ENCODE measurements at places on chromosomes 5 and 9.

GRCh38 chr9:4106760-4107143 is 193.1 kb downstream of the GLIS3 start:
- DNase-seq, result no peak

DNA sequence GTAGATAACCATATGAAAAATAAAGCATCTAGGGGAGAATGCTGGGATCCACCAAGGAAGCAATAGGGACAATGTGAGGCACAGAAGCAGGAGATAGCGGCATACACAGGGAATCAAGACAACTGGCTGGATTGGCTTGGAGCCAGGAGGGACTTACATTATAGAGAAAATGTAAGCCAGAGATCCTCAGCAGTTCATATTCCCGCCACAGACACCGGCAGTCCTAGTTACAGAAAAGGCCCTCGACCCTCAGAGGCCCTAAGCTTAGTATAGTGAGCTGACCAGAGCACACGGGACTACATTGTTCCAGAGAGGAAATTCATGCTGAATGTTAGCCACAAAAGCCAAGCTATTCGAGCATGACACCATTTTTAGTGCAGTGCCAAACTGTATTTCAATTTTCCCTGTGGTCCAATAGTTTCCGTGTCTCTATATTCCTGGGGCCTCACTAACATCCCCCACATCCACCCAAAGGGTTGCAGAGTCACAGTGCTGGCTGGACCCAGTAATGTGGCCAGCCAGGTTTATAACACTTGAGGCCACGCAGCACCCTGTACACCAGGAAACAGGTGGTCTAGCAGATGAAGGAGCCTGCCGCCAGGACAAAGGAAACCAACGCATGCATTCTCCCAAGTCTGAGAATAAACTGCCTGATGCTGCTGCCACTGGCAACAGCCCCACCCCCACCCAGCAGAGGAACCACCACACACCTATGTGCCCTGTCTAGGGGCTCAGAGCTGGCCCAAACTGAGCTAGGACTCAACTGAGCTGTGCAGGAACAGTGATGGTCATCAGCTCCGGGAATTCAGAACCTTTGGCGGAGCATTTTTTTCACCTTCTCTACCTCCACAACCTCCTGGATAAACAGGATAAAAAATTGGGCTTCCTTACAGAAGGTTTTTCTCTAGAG is 693.2 kb upstream of the CHD1 start:
- DNase-seq, result no peak

DNA sequence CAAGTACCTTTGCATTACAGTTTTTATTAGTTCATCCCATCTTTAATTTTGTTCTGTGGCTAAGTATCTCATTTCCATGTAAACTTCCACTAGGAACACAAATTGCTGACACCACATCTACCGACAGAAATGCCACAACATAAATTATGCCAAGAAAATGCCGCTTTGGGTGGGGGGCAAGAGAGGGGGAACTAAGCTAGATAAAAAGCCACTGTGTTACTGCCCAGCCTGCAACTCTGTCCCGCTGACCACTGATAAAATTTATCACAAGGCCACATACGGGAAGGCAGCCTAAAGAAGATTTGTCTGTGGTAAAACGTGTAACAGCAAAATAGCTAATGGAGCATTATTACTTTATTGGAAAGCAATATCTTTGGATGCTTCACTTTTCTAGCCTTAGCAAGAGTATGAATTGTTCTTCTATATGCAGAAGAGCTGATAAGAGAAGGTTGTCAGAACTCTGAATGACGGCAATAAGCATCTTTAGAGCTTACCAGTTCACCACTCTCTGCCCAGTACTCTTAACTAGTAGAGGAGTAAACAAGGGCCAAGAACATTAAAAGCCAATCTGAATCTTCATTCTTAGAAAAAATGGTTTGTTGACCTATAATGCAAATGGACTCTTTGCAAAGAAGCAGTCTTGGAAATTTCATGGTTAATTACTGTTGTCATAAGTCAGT is 172.2 kb upstream of the MEF2C start:
- no peak for DNase-seq

DNA sequence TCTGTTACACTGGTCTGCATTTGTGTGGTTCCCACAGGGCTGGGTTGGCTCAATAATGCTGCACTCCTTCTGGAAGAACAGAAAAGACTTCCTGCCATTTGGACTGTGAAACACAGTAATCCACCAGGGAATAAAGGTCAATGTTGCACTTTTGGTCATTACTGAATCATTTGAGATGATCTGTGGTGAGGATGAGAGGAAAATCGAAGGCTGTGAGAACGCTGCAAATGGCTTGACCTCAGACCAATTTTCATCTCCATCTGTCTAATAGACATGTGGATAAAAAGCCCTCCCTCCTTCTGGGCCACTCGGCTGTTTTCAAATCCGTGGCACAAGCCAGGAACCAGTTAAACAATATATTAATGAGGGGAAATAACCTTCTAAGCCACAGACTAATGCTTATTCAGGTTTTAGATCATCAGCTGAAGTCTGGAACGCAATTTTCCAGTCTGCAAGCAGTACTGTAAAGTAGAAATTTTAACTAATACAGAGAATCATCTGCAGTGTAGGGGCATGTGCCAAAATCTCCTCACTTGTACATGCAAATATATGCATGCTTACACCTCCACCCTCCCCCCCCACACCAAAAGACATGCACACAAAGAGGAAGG is 20.2 kb downstream of the TLE1 start:
- no peak for DNase-seq

- no peak for DNase-seq
These were observed 33.7 kb downstream of the SNX24 start for GRCh38 chr5:122879076-122879475.

DNA sequence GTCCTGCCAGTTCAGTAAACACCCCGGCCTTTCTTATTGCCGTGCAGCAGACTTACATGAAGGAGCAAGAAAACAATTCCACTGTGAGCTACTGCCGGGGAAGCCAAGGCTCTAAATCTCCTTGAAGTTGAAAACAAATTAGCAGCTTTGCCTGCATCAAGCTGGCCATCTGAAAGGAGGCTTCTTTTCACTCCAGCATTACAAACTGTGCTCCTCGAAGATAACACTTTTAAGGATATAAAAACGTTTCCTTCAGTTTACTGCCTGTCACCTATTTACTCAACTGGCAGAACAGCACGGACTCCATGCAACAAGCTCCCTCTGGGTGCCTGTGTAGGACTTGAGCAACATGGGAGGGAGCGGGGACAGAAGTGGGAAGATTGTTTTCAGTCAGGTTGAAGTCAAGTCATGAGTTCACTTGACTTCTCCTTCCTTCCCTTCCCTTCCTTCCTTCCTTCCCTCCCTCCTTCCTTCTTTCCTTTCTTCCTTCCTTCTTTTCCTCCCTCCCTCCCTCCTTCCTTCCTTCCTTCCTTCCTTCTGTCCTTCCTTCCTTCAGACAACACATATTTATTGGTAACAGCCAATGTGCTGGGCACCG is 67.4 kb downstream of the ZNF608 start:
- no peak for DNase-seq

DNA sequence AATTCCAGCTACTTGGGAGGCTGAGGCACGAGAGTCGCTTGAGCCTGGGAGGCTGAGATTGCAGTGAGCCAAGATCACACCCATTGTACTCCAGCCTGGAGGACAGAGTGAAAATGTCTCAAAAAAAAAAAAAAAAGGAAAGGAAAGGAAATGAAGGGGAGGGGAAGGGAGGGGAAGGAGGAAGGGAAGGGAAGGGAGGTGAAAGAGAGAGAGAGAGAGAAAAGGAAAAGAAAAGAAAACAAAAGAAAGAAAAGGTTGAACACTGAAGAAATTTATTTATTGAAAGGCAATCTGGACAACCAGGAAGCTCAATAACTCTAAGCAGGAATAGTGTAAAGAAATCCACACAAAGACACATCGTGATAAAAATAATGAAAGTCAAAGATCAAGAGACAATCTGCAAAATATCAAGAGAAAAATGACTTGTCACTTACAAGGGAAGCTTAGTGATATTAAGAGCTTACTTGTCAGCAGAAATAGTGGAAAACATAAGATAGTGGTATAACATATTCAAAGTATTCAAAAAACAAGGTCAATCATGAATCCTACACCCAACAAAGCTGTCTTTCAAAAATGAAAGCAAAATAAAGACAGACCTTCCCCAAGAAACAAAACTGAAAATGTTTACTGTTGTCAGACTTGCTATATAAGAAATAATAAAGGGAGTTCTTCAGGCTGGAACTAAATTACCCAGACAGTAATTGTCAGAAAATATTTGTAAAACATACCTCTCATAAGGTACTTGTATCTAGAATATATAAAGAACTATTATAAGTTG is 10.9 kb upstream of the RIMOC1 start:
- no peak for DNase-seq

GRCh38 chr9:38183994-38184568 is 115.1 kb upstream of the SHB start:
- DNase-seq, result no peak

DNA sequence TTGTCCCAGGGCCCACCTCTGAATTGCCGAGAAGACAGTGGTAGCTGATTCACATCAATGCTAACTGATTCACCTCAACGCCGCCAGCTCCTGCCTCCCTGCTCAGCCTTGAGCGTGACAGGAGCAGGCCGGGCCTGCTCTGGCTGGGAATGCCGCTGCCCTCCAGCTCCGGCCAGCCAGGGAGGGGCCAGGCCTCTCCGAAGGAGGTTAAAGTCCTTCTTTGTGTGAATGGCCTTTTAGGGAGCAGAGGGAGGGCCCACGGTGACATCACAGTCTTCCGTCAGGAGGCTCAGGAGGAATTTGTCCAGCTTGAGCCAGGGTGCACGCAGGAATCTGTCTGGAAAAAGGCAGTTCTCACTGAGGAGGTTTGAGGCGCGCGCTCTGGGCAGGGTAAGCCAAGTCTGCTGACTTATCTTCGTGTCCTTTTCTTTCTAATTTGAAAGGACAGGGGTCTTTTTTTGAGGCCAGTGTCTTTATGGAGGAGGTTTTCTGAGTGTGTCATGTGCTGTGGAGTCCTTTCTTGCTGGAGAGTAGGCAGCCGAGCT is 82.7 kb downstream of the C9orf152 start:
- DNase-seq, result no peak

GRCh38 chr5:178467205-178467567 is 123.0 kb downstream of the COL23A1 start:
- DNase-seq, result no peak

- DNase-seq, result no peak
These were observed 110.6 kb downstream of the HTR4 start for GRCh38 chr5:148543727-148544126.

- no peak for DNase-seq
These were observed 55.8 kb downstream of the PDE8B start for GRCh38 chr5:77266291-77266690.

GRCh38 chr5:80904533-80905187 is 55.5 kb upstream of the RASGRF2 start:
- DNase-seq, result no peak

DNA sequence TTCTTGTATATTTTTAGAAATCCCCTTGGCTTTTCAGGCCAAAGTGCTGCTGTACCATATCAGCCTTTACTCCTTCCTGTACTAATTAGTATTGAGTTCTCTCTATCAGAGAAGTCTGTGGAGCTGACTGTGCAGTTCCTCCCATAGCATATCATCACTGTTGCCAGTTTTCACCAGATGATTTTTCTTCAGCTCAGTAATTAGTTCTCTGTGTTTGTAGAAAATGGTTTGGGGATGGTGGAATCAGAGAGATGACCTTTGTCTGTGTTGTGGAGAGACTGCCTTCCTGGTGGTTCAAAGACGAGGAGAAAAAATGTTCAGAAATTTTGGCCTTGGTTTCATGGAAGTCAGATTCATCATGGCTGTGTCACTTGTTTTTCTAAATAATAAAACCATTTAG is 227.5 kb upstream of the ACTBL2 start:
- DNase-seq, result no peak

DNA sequence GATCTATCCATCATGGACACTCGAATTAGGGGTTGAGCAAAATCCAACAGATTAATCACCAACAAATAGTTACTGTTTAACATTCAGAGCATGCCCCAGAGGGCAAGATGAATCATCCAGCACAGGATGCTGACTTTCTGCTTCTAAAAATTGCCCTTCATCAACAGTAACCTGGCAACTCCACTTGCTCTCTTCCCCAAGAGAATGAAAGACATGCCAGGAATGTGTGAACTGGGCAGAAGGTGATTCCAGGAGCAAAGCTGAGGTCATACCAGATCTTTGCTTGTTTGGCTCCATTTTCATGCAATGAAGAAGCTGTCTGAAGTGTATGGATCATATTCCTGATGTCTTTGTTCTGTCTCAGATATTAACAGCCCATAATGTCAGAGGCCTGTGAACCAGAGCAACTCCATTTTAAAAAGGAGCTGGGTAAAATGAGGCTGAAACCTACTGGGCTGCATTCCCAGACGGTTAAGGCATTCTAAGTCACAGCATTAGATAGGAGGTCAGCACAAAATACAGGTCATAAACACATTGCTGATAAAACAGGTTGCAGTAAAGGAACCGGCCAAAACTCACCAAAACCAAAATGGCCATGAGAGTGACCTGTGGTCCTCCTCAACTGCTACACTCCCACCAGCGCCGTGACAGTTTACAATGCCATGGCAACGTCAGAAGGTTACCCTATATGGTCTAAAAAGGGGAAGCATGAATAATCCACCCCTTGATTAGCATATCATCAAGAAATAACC is 2.5 kb upstream of the ZNF367 start:
- DNase-seq, result no peak

DNA sequence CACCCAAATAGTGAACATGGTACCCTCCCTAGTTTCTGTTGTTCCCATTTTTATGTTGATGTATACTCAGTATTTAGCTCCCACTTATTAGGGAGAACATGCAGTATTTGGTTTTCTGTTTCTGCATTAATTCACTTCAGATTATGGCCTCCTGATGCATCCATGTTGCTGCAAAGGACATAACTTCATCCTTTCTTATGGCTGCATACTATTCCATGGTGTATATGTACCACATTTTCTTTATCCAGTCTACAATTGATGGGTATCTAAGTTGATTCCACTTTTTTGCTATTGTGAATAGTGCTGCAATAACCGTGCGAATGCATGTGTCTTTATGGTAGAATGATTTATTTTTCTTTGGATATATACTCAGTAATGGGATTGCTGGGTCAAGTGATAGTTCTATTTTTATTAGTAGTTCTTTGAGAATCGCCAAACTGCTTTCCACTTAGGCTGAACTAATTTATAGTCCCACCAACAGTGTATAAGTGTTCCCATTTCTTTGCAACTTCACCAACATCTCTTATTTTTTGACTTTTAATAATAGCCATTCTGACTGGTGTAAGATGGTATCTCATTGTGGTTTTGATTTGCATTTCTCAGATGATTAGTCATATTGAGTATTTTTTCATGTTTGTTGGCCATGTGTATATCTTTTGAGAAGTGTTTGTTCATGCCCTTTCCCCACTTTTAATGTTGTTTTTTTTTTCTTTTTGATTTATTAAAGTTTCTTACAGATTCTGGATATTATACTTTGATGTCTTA is 79.6 kb downstream of the SMIM15 start:
- no peak for DNase-seq

Data from stimulated activated CD8-positive, alpha-beta memory T cell treated with anti-CD3 and anti-CD28 coated beads, Interleukin-4, amount 100 ng/mL, for 1 hour (primary cell).